ENCODE measurements at places on chromosomes 4 and X. TPM values are rescaled to one million over a fixed set of nuclear protein-coding genes. Genes with fewer than 3 reads are reported as not detected.

GRCh38 chr4:122861172-122861943 is 34.7 kb downstream of the FGF2 start:
- no peak for DNase-seq

DNA sequence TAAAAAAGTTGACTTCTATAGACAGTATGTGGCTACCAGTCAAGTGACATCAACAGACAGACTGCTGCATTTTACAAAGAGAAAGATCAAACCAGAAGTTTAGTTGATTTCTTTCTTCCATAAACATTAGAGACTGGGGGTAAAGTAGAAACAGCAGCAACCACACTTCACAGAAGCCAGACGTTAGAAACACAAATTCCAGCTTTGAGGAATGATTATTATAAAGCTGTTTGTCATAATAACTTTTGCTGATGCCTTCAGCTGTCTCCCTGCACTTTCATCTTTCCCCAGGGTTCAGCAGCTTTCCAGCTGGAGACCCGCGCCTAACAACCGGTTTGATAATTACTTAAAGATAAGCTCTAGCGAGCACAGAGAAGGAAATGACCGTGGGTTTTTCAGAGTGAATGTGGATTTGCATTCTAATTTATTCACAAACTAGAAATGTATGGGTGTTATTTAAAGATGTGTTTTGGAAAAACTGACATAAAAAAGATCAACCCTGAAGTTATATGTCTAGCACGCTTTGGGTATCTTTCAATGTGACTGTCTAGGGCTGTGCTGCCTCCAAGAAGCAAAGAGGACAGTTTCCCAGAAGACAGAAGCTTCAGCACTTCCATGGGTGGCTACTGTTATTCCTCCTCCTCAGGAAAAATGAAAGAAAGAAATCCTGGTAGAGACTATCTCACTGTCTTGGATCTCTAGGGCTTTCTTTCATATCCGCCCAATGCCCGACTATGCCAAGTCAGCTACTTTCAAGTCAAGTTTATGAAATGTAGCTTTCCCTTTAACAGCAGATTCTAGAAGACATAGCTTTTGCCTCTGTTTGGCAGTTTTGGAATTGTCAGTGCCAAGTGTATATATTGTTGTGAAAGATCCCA is 15.0 kb upstream of the ENAM start:
- no peak for DNase-seq

GRCh38 chr4:89767924-89768323 is 69.0 kb downstream of the SNCA start:
- no peak for DNase-seq

GRCh38 chrX:103063918-103064434 is at the start of gene BEX1:
Gene BEX1 (minus strand): TSS chrX:103064171. CDS start chrX:103063274, 897 bp downstream.
- DNase-seq, result no peak

CFAP47 gene
- polyA plus RNA-seq, result 0.75 TPM

RHOXF1 gene
- 0.58 TPM for polyA plus RNA-seq

DNA sequence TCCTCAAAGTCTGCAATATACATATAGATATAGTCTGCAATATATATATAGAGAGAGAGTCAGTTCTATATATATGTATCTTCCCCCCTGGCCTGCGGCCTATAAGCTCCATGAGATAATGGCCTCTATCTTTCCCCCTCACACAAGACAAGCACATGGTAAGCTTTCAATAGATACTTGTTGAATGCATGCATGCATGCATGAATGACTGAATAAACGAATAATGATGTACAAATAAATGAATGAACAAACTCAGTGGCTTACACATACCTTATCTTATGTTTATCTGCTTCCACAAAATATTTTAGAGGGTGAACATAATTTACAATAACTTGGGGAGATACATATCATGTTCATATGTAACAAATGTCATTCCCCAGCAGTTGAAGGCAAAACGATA is 6.3 kb upstream of the GPM6A start:
- DNase-seq, result no peak

- no peak for DNase-seq
Observed at GRCh38 chr4:145042601-145043285, 55.3 kb downstream of the ANAPC10 start.

CT55 gene
- 0.29 TPM for polyA plus RNA-seq

DNA sequence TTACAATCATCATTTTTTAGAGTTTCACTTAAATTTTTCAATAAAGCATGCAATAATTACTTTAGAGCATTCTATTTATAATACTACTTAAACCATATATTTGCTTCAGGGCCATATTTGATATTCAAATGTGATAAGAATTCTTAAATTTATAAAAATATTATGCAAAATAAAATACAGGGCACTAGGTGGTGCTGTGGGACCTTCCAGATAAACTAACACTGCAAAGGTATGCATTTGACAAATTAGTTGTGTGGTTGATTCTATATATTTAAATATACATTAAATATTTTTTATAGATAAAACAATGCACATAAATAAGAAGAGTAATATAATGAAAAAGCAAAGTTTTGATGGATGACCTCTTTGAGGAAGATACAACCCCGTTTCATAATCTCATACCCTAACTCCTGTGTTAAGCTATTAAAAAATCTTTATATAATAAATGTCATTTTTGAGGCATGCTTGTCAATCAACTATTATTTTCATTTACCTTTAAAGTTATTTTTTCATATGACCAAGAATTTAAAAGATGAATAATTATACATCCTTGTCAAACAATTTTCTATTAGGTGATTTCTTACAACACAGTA is 128.4 kb downstream of the REELD1 start:
- DNase-seq, result peak; percentile 6

DNA sequence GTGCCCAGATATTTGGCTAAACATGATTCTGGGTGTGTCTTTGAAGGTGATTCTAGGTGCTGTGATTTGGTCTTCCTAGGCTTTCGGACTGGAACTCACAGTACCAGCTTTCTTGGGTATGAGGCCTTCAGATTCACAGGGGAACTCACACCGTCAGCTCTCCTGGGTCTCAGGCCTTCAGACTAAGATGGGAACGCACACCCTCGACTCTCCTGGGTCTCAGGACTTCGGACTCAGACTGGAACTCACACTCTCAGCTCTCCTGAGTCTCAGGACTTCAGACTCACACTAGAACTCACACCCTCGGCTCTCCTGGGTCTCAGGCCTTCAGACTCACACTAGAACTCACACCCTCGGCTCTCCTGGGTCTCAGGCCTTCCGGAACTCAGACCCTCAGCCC is 137.7 kb downstream of the CRLF2 start:
- DNase-seq, result no peak

HSPA4L gene
- 13.7 TPM for polyA plus RNA-seq

All from right renal cortex interstitium (tissue), 3 donors.